Activated gamma-delta T cell (primary cell): ENCODE measurements at places on chromosomes 5 and 9.

GRCh38 chr5:41925555-41925951 is 472 bp downstream of the FBXO4 start:
- DNase-seq, result no peak

GRCh38 chr5:168851902-168852321 is 272.7 kb upstream of the PANK3 start:
- DNase-seq, result no peak

- DNase-seq, result no peak
Measured at GRCh38 chr5:172849606-172850453, 15.8 kb downstream of the ERGIC1 start.

DNA sequence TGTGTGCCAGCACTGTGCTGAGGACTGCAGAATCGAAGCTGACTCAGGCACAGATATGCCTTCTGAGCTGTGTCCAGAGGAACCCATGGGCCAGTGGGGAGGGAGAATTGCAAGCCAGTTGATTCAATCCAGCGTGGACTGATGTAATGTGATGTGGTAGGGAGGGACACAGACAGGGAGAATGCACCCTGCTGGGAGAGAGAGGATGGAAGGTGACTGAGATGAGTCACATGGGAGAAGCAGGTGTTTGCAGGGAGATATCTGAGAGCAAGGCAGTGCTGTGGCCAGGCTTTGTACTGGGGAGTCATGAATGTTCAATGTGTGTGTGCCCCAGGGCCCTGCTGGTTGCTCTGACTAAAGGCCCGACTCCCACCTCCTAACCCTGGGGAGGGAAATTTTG is 75.7 kb downstream of the IRX1 start:
- no peak for DNase-seq

- no peak for DNase-seq
Measured at GRCh38 chr5:143801252-143801939, 10.6 kb upstream of the HMHB1 start.

GRCh38 chr5:112532654-112533360 is 113.7 kb upstream of the EPB41L4A start:
- no peak for DNase-seq

- no peak for DNase-seq
Measured at GRCh38 chr9:130255631-130256134, 9.9 kb upstream of the HMCN2 start.

- no peak for DNase-seq
Measured at GRCh38 chr9:119278171-119278570, 91.1 kb downstream of the BRINP1 start.

DNA sequence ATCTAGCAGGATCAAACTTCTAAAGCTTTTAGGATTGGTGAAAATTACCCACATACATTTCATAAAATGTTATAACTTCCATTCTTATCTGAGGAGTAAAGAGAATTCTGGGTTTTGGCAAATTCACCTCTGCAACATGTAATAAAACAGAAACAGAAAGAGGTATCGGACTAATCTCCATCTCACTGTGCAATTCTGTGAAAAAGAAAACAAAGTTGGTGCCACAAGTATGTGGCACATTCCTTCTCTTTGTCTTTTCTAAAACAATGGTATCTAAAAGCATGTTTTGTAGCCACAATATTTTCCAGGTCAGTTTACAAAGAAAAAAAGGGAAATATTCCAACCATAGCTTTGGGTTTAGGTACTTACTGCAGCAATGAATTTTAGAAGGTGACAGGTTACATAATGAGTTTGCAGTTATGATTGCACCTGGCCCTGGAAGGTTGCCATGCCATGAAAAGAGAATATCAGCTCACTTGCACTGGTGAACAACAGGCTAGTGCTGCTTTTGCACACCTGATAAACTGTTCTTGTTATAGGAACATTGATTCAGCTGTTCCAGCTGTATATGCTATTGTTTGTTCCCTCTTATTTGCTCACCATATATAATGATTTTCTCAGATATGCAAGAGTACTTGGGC is 491.3 kb upstream of the MEF2C start:
- no peak for DNase-seq

DNA sequence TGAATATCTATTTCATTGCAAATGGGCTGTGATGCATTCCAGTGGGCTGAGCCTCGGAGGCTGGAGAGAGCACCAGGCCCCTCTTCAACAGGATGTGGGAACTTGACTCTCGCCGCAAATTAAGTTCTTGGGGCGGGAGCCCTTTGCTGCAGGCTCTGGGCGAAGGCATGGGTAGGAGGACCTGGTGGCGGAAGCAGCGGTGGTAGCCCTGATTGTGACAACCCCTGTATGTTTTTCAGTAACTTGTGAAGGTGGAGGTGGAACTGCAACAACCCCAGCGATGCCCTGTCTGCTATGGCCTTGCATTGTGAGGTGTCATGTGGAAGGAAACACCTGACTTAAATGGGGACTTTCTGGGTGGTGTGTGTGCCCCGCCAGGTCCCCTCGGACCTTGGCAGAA is 9.4 kb downstream of the FYB1 start:
- DNase-seq, result peak; percentile 23

DNA sequence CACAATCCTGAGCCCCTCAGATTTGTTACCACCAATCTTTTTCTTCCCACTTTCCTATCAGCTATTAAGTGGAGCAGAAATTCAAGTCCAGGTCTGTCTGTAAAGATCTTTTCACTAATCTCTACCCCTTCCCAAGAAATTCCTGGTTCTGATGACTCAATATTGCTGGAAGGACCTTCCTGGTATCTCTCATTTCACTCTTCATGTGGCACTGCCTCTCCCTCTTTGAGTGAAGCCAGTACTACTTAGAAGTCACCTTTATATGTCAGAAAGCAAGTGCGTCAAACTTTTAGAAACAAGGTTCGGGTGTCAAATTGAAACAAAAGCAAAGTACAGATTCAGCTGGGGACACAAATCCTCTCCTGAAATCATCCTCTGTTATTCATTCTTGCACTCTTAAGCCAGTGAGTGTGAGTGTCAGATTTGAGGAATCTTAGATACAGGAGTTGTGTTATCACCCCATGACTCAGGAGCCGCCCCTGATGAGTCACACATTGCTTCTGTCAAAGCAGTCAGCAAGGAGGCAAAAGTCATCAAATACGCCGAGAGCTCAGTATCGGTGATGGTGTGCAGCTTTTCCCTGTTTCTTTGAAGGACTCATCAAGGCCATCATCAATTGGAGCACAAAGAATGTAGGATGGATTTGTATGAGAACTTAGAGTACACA is 313.0 kb downstream of the CETN3 start:
- no peak for DNase-seq

DNA sequence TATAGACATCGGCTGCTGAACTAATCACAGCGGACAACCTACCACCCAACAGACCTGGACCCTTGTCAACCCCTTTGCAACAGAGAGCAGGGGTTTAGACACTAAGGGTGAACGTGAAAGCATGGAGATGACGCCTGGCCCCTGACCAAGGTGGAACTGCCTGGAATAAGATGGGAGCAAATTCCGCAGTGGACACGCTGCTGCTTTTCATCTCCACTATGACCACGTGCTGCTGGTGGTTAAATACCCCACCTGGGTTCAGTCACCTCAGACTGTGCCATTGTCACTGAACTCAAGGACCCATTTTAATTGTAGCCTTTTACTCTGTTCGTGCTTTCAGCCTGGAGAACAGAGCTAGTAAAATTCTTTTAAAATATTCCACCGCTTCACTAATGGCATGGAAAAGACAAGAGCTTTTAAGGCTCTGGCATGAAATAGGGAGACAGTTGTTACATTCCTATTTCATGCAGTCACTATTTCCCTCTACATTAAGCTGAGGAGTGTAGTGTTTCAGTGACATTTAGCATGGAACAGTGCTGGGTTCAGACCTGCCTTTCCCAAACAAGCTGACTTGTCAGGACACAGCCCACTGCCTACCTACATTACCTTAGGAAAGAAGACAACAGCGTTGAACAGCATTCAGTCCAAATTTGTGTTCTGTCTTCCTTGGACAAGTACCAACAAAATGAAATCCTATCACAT is 96.8 kb downstream of the ANKRD18B start:
- DNase-seq, result no peak

- DNase-seq, result no peak
Measured at GRCh38 chr5:100566382-100567141, 31.4 kb downstream of the FAM174A start.

- no peak for DNase-seq
Measured at GRCh38 chr5:72402381-72402890, 82.3 kb downstream of the PTCD2 start.

DNA sequence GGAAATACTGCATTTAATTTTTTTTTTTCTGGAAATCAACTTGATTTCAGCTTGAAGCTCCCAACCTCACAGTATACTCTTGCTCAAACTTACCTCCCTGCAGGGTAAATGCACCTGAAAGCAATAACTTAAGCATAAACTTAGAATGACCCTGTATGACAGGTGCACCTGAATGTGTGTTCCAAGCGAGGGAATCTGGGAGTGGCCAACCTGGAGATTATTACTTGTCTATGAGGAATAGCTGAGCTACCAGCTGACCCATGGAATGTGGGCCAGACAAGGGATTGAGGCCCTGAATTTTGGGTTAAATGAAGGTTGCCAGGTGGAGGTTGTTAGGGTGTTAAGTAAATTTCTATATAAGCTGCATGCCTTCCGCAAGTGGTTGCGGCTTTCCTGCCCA is 140.6 kb downstream of the OSTF1 start:
- DNase-seq, result no peak
